ENCODE measurements at places on chromosomes 11 and 22.

- peak; percentile 37 for DNase-seq
These were observed 511 bp upstream of the CLCF1 start for GRCh38 chr11:67373648-67374570.

GRCh38 chr11:63611395-63611747 is 2.9 kb downstream of the PLAAT3 start:
- no peak for DNase-seq

GRCh38 chr22:49380095-49380827 is 447.4 kb downstream of the BRD1 start:
- DNase-seq, result no peak

DNA sequence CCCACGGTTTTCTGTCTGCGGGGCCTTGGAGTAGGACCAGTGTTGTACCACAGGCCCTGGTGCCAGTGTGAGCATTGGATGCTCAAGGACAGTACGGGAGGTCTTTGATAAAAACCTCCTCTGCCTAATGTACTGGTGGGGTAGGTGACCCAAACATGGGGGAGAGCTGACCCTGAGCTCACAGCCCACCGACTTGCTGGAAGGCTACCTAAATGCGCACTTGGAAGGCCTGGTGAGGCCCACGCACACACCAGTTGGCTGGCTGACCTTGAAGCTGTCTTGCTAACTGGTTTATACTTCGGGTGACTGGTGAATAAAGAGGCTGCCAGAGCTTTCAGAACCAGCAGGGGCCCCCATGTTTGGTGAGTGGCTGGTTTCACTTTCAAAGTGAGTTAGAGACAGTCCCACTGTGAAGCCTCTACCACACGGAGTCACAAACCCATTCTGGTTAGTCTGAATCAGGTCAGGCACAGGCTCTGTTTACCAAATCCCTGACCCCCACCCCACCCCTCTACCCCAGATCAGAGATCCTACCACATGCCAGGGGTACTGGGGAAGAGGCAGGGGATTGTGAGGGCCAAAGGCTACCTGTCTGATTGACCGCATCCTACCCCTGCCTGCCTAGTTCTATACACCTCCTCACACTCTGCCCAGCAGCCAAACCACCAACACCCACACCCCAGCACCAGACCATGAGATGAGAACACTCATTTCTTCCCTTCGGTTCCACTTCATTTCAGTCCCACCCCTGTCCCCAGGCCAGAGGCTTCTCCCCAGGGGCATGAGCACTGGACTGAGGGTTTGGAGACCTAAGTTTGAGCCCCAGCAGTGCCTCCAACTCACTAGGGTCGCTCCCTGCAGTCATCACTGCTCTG is 12.7 kb upstream of the IL2RB start:
- peak; percentile 67 for DNase-seq

DNA sequence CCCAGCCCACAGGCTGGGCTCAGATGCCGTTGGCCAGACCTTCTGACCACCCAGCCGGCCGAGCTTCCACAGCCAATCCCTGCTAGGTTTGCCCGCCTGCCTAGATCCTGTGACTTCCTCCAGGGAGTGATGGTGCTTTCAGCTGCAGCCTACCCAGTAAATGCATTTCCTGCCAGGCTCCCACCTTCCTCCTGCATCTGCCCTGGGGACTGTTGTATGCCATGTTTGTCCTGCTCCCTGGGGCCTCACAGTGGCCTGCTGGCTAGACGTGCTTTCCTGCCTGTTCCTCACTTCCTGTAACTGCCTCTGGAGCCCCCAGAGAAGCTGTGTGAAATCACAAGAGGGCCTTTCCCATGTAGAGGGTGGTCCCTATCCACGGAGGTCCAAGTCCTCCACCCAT is 86.2 kb downstream of the GALNT18 start:
- DNase-seq, result no peak

DNA sequence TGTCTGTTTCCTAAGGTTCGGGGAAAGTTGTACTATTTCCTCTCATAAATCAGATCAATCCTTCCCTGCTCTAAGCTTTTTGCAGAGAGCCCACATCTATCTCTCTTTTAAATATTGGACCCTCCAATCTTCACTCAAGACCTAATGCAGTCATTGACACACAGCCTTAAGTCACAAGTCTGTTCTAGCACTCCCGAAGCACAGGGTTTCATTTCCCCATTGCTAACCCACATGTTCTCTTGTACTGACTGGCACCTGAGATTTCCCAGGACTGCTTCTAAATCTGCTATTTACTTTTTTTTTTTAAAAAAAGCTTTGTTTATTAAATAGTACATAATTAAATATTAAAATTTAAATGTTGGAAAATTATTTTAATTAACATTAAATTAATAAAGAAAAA is 674.7 kb downstream of the TBC1D22A start:
- no peak for DNase-seq

DNA sequence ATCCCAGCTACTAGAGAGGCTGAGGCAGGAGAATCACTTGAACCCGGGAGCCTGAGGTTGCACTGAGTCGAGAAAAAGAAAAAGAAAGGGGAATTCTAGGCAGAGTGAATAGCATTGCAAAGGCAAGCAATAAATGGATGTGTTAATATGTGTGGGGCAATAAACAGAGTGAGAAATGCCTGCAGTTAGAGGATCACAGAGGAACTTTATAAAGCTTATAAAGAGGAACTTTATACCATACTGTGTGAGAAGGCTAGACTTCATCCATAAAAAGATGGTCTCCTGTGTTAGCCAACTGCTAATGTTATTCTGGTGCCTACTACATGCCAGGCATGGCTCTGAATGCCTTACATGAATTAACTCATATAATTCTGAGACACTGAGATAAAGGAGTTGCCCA is 841 bp downstream of the B3GNT6 start:
- no peak for DNase-seq

GRCh38 chr11:4891996-4892640 is 10.4 kb downstream of the OR51T1 start:
- no peak for DNase-seq

DNA sequence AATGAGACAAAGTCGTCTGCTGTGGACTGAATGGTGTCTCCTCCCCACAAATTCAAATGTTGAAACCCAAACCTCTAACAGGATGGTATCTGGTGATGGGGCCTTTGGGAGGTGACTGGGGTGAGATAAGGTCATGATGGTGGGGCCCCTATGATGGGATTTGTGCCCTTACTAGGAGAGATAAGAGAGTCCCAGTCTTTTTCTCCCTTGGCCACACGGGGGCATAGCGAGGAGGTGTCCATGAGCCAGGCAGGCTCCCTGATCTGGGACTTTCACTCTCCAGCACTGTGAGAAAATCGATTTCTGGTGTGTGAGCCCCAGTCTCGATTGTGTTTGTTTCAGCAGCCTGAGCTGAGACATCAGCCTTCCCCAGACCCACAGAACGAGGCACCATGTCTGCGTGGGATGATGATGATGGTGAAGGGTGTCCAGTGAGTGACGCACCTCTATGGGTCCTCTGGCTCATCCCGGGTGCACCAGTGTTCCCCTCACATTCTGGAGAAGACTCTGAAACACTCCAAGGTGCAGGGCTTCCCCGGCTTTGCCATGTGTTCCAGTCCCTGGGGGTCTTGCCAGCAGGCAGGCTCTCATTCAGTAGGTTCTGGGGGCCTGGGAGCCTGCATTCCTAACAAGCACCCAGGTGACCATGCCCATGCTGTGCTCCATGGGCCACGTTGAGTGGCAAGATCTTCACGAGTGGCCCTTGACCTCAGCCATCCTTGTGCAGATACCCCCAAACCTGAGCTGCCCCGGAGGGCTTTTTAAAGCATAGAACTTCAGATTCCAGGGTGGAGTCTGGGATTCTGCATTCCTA is 363.0 kb downstream of the CTTN start:
- no peak for DNase-seq

GRCh38 chr11:119482521-119483011 is 59.6 kb upstream of the THY1 start:
- no peak for DNase-seq

GRCh38 chr11:107743191-107743590 is 31.3 kb upstream of the SLN start:
- DNase-seq, result no peak

DNA sequence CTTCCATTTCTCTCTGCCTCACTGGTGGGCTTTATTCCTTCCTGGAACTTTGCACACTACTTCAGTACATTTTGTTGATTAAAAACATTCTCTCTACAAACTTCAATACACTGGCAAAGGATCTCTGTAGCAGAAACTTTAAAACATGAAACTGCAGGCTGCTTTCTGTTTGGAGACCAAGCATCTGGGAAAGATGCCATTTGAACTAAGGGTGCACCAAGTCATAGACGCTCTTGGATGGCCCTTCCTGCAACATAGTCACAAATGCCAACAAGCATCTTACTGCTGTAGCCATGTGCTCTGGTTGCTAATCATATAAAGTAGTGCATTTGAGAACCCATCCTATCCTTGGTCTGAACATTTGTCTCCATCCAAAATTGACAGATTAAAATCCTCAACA is 56.4 kb downstream of the SNX19 start:
- no peak for DNase-seq

GRCh38 chr22:45843031-45843430 is 133.9 kb downstream of the WNT7B start:
- DNase-seq, result no peak

- DNase-seq, result no peak
These were observed 35.8 kb downstream of the SC5D start for GRCh38 chr11:121328176-121328966.

GRCh38 chr11:76666408-76666807 is 4.1 kb downstream of the LRRC32 start:
- no peak for DNase-seq

Data from stimulated activated CD8-positive, alpha-beta memory T cell treated with anti-CD3 and anti-CD28 coated beads, Interleukin-7, amount 100 ng/mL, for 48 hours (primary cell).